ENCODE measurements at places on chromosomes 6 and 20. TPM values are rescaled to one million over a fixed set of nuclear protein-coding genes. Genes with fewer than 3 reads are reported as not detected.

DNA sequence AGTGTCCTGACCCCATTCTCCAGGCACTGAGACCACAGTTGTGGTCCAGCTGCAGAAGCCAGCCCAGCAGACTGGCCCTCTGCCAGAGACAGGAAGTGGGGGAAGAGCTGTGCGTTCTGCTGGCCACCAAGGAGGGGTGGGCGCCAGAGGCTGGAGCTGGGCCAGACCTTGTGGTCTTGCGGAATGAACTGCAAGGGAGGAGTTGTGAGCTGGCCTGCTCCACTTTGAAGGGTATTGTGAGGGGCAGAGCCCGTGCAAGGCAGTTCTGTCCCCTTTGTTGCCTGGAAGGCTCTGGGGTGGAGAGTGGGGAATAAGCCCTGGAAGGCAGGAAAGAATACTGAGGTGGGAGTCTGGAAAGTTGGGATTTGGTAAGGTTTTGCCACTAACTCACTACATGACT lies 3.6 kb upstream of the MDFI start:
- peak; percentile 80 for DNase-seq

DNA sequence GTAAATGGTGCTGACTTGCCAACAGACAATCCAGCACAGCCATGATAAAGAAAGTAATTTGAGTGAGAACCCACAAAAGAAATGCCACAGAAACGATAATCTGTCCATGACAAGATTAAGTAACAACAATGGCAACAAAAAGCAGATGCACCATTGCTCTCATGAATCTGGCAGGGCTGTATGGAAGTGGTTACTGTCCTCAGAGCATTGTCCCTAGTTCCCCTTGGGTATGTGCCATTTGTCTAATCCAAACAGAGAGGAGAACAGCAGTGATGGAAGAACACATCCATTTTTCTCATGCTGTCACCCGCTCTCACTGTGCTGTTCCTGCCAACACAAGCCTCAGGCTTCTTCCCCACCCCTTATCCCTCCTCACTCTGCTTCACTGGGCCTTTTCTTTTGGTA lies 65.8 kb downstream of the REV3L start:
- DNase-seq: peak; percentile 78

- peak; percentile 26 for DNase-seq
Observed at GRCh38 chr6:11320914-11321597, 88.6 kb upstream of the NEDD9 start.

TBX18 gene
- total RNA-seq: 18.1 TPM

GPRC6A gene
- total RNA-seq: not detected
